ENCODE measurements at places on chromosomes 1 and 21.

DNA sequence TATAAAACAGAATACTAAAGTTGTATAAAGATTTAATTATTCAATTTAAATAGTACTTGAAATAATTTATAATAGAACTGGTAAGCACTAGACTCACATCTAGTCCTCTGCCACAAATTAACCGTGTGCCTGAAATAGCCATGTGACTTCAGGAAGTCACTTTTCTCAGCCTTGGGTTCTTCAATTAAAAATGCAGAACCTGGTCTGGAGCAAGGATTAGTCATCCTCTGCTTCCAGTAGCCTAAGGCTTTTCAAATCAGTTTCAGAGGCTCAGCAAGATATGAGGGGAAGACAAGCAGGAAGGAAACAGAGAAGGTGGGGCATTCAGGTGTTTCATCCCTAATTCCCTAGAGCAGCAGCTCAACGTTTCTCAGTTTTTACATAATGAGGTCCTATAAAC, 23.0 kb downstream of the DPH5 start:
- DNase-seq, result no peak

DNA sequence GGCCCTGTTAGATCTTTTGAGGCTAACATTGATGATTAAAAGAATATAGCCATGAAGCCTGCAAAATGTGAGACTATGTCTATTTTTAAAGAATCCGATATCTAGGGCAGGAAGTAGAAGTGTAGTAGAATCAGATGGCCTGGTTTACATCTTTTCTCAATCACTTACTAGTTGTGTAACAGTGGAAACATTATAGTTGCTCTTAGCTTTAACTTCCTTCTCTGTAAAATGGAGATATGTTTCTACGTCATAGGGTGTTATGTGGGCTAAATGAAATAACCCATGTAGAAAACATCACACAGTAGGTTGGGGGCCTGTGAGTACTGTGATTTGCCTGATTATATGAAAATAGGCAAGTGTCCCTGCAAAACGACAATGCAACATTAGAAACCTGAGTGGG, 4.4 kb upstream of the IGFN1 start:
- DNase-seq, result no peak

DNA sequence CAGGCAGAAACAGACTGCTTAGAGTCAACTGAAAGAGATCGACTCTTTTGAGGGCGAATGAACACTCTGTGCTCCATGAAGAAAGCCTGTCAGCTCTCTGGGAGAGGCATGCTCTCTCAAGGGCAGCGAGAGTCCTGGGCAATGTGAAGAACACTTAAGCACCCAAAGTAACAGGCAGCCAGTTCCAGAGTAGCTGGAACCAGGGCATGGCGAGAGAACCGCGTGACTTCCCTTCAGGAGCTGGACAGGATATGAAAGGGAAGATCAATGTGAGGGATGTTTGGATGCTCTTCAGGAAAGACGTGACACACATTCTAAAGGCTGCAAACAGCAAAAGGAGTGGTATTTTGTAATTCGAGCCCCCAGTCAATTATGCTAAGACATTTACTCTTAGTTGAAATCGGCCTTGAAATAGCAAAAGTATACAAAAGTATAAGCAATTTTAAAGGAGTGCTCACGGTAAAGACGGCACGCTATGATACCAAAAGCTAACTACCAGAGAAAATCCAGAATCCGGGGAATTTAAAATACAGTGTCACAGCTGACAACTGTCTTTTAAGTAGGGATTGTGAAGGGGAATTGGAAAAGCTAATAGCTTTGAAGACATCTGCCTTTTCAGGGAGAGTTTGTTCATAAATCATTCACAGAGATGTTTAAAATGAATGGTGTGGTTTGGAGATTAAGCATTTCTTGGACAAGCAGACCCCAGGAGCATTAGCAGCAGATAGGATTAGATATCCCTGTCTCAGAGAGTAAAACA, 20.8 kb downstream of the ADAMTS5 start:
- DNase-seq, result no peak

DNA sequence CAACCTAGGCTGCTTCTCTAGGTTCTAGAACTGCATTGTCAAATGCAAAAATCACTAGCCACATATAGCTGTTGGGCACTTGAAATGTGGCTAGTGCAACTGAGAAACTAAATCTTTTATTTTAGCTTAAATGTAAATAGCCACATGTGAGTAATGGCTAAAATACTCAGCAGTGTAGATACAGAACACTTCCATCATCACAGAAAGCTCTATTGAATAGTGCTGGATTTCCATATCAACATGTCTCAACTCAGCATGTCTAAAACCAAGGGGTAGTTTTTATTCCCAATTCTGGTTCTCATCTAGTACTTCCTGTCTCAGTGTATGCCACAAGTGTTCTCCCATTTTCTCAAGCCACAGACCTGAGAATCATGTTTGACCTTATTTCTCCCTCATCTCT, 7.5 kb upstream of the TP53BP2 start:
- no peak for DNase-seq

- no peak for DNase-seq
Measured at GRCh38 chr1:232728507-232729263, 76.5 kb upstream of the MAP10 start.

DNA sequence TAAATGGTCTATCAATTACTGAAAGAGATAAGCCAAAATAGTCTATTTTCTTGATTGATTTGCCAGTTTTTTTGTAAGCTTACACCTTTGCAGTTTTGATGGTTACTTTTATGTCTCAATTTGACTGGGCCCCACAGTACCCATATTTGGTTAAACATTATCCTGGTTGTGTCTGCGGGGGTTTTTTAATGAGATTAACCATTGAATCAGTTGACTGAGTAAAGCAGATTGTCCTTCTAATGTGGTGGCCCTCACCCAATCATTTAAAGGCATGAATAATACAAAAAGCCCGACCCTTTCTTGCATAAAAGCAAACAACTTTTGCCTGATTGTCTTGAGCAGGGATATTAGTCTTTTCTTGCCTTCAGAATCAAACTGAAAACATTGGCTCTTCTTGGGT, 650.0 kb upstream of the RGS18 start:
- no peak for DNase-seq

- no peak for DNase-seq
Measured at GRCh38 chr1:114118351-114118990, 35.2 kb downstream of the SYT6 start.

- no peak for DNase-seq
Measured at GRCh38 chr1:116586741-116587143, 15.9 kb upstream of the CD58 start.

GRCh38 chr1:55054396-55054795, 15.0 kb downstream of the PCSK9 start:
- DNase-seq, result no peak

GRCh38 chr1:42529724-42530181, 66.7 kb downstream of the CCDC30 start:
- peak; percentile 22 for DNase-seq

- DNase-seq, result no peak
Measured at GRCh38 chr1:45206808-45207623, 611 bp upstream of the ZSWIM5 start.

DNA sequence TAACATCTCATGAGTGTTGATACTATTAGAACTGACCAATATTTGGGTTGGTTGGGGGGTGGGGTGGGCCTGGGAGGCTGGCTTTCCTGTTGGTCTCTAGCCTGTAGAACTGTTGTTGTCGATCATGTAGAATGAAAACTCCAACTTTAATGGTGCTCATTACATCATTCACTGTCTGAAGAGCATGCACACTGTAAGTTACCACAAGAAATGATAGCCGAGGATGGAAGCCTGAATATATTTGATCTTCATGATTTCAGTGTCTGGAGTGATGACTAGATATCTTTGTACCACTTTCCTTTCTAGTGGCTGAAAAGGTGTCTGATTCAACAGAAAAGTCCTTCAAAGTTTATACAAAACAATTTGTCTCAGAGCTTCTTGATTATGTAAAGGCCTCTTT, 123.6 kb downstream of the XCL2 start:
- no peak for DNase-seq

GRCh38 chr1:22452481-22452957, 868 bp downstream of the ZBTB40 start:
- peak; percentile 39 for DNase-seq

DNA sequence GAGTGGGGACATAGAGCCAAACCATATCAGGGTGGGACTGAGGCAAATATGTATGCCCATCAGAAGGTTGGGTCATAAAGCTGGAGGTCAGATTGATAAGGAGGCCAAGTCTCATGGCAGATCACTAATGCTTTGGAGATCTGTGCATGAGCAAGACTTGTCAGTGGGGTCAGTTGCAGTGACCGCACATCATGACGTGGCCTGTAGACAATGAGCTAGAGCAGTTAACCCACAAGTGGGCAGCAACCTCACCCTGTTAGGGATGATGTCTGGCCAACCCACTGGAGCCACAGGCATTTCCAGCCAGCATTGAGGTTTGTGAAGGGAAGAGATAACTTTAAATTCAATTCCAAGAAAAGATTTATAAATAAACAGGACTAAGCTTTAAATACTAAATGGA, 66.7 kb downstream of the XCL1 start:
- DNase-seq, result no peak

DNA sequence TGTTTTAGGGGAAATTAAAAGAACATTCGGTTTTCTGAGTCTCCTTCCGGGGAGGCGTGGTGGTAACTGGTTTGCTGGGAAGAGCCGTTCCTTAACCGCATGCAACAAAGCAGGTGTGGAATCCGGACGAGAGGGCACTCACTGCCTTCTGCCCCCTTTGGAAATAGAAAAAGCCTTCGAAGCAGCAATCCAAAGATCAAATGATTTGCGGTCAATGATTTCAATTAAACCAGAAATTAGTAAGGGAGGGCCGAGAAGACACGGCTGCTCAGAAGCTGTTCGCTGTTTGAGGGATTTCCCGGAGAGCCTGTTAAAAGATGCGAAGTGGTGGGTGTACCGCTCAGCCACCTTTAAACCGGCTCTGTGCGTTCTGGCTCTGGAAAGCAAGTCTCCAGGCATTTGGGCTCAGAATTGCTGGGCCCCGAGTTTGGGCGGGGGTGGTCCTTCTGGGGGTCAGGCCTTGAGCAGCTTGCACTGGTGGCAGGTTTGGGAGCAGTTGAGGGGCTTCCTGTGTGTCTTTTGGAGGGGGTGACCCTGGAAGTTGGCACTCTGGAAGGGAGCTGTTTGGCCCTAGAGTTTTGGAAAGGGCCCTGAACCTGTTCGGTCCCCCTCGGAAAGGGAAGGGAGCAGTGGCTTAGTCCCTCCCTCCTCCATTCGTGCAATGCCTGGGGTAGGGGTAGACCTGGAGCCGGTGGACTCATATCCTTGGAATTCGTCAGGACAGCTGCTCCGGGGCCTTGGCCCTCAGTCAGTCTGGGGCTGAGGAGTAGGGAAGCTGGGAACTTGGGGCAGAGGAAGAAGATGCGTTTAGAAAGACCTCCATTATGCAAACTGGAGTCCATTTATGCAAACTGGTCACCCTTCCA, 3.1 kb downstream of the SIM2 start:
- no peak for DNase-seq

- DNase-seq, result no peak
Measured at GRCh38 chr1:81237473-81238089, 563.2 kb upstream of the ADGRL2 start.

DNA sequence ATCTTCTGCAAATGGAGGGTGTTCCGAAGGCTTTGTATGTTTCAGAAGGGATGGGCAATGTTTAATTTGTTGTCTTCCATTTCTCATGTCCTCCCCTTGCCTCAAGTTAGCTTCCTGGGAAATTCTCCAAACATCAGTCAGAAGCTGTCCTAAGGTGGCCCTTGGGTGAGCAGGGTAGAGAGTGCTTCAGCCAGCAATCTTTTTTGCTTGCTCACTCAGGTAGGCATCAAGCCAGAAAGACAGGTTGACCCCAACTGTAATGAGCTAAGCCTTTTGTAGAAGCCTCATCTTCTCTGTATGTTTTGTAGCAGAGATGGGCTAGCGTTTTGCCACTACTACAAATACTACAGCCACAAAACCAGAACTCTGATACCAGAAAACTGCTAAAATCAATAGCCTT, 321.5 kb upstream of the FAM78B start:
- DNase-seq, result no peak

DNA sequence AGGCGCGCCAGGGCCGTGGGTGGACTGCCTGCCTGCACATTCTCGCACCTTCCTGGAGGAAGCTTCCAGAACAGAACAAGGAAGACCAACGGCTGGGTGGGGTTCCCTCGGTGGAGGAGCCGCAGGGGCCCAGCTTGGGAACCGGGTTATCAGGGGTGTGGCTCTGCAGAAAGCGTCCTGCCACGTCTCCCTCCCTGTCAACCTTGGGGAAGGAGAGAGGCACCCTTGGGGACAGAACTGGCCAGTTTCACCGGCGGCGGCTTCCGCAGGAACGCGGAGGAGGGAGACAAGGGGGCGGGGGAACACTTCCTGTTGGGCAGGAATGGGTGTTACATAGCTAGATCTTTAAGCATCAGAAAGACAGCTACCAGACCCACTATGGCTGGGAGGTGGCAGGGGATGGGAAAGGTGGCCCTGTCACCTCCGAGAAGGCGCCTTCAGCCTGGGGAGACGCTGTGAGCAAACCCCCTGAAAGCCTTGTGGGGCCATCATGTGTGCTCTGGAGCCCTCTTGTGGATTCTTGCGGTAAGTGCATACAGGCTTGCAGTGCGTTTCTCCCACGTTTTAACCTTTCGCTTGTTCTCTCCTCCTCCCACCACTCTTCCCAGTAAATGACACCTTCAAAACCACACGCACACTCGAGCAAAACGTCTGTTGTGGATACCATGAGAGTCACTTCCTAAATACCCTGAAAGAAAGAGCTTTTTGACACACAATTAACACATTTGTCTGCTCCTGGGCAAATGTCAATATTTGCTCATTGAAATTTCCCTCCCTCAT, 3.8 kb upstream of the PLEKHA6 start:
- DNase-seq, result peak; percentile 83

DNA sequence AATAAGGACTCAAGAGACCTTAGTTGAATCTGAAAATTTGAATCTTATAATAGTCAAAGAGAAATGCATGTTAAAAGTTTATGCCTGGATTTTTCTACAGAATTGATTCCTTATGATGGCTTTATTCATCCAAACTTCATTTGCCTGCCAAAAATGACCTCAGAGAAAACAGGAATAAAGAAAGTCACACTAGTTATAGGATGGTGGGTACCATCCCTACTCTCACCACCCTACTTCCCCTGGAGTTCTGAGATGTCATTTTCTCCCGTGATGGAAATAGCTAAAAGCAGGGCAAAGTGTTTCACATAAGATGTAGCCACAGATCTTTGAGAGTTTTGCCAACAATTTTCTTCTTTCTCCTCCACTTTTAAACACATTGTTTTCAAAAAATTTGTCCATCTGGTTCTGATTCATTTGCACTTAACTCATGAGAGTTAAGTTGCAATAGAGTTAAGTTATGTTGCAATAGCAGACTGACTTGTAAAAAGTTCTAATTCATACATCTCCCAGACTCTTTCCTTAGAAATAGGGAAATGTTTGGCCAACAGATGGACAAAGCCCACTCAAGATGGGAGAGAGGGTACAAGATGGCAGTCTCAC, 384.6 kb downstream of the PLPP3 start:
- DNase-seq, result no peak

- DNase-seq, result no peak
Measured at GRCh38 chr1:102655034-102655433, 453.3 kb downstream of the COL11A1 start.

GRCh38 chr1:182630586-182630985, 26.4 kb upstream of the RGS16 start:
- no peak for DNase-seq

- DNase-seq, result no peak
Measured at GRCh38 chr1:196655071-196655470, 3.2 kb downstream of the CFH start.

GRCh38 chr1:178684111-178684510, 40.9 kb upstream of the RALGPS2 start:
- no peak for DNase-seq
